Lung (tissue), 17 donors: ENCODE measurements at places on chromosomes 16 and 17.

DNA sequence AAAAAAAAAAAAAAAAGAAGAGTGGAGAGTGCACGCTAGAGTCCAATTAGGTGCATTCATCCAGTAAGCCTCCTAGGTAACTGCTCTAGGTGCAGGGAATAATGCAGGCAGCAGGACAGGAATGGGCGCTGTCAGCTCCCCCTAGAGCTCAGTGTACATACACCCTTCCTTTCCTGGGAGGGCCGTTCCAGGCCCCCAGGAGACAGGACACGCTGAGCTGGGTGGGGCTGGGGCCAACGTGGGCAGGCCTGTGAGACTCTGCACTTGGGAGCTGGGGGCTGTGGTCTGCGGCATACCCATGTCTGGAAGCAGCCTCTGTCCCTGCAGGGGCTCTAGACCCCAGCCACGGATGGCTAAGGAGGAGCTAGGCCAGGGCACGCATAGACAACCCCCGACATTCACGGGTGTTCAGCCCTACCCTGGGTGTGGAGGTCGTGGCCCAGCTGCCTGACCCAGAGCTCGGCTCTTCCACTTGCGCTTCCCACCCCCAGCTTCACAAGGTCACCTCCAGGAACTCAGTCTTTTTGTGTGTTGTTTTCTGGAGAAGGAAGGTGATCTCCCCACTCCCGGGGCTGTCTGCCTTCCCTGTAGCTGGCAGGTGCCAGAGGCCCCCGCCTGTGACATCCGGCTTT, 1.0 kb upstream of the ANTKMT start:
- H3K27me3 ChIP-seq = no peaks in the 10 kb centered on the region
- no peak overlapping the region for H3K27ac ChIP-seq
- no peak overlapping the region for H3K4me3 ChIP-seq

DNA sequence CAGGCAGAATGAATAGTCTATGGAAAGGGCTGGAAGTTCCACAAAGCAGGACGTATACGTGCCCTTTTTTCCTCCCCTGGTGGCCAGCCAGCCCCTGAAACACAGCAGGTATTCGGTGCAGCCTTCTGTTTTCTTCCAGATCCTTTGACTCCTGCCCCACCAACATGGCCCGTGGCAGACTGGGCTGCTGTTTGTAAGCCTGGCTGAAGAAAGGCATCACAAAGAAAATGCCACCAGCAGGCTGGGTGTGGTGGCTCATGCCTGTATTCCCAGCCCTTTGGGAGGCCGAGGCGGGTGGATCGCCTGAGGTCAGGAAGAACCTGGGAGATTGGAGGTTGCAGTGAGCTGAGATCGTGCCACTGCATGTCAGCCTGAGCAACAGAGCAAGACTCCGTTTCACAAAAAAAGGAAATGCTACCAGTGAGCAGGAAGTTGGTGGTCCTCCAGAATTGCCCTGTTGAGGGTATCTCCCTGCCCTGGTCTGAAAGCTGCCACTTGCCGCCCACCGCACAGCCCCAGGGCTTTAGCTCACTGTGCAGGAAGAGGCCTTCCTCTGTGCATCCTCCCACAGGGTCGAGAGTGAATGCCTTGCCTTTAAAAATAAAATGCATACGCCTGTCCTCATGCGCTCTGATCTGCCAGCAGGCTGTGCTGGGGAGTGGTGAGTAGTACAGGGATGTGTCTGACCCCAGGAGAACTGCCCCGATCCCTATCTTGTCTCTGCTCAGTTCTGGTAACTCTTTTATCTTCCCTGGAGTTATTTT, 587.7 kb downstream of the MAF start:
- no peak for DNase-seq
- no peaks in the 10 kb centered on the region for H3K36me3 ChIP-seq
- no peak overlapping the region for H3K4me3 ChIP-seq
- H3K27me3 ChIP-seq = no peaks in the 10 kb centered on the region
- H3K27ac ChIP-seq = no peak overlapping the region

- peaks cover 7% of the 10 kb centered on the region for H3K4me1 ChIP-seq
- no peak overlapping the region for H3K4me3 ChIP-seq
- H3K36me3 ChIP-seq = no peaks in the 10 kb centered on the region
- H3K27ac ChIP-seq = no peak overlapping the region
Observed at GRCh38 chr17:50029185-50029584, 26.7 kb upstream of the ITGA3 start.

- no peak for DNase-seq
- H3K27ac ChIP-seq = no peak overlapping the region
- H3K36me3 ChIP-seq = no peaks in the 10 kb centered on the region
- no peak overlapping the region for H3K4me3 ChIP-seq
- no peaks in the 10 kb centered on the region for H3K27me3 ChIP-seq
- no peaks in the 10 kb centered on the region for H3K4me1 ChIP-seq
Observed at GRCh38 chr16:12673466-12673865, 130.2 kb downstream of the CPPED1 start.

GRCh38 chr16:49534901-49535610, 161.5 kb downstream of the C16orf78 start:
- H3K4me1 ChIP-seq = no peaks in the 10 kb centered on the region
- peak; percentile 92 for DNase-seq
- H3K27me3 ChIP-seq = no peaks in the 10 kb centered on the region
- H3K27ac ChIP-seq = no peak overlapping the region
